Stimulated activated CD8-positive, alpha-beta memory T cell treated with anti-CD3 and anti-CD28 coated beads, Interleukin-4, amount 100 ng/mL, for 1 hour (primary cell): ENCODE measurements at places on chromosomes 4 and X.

DNA sequence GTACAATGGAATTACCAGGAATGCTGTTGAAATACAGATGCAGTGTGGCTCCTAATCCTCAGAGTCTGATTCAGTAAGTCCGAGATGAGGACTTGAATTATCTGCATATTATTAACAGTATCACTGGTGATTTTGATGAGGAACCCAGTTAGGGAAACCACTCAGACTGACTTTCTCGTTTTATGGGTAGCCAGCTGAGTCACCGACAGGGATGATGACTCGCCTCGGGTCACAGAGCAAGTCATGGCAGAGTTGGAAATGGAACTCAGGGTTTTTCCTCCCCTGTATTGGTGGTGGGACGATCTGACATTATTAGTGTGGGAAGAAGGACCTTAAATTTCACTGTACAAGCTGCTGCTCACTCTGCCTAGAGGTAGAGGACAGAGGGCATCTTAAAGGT lies 51.3 kb downstream of the RTL9 start:
- no peak for DNase-seq

- DNase-seq = no peak
Observed at GRCh38 chr4:138609943-138610350, 367.8 kb upstream of the SLC7A11 start.

GRCh38 chrX:40521868-40522450 lies 58.8 kb upstream of the ATP6AP2 start:
- DNase-seq = no peak

- DNase-seq = no peak
Observed at GRCh38 chr4:97105347-97106099, 1037.8 kb downstream of the STPG2 start.

DNA sequence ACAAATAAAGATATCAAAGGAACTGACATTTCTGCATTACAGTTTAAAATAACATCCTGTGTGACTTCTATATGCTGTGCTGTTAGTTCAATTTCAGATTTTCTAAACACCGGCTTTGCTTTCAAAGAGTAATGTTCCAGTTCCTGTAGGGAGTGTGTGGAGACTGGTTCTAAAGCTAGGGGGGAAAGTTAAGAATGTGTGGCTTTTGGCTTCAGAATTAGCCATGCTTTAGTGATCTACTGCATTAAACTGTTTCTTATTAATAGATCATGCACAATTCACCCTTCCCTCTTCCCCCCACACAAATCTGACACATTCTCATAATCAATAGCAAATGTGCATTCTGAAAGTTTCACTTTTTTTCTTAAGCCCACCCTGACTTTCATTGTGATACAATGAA lies 32.0 kb upstream of the DKK2 start:
- no peak for DNase-seq

- no peak for DNase-seq
Observed at GRCh38 chrX:152813206-152813605, 17.4 kb downstream of the CETN2 start.

DNA sequence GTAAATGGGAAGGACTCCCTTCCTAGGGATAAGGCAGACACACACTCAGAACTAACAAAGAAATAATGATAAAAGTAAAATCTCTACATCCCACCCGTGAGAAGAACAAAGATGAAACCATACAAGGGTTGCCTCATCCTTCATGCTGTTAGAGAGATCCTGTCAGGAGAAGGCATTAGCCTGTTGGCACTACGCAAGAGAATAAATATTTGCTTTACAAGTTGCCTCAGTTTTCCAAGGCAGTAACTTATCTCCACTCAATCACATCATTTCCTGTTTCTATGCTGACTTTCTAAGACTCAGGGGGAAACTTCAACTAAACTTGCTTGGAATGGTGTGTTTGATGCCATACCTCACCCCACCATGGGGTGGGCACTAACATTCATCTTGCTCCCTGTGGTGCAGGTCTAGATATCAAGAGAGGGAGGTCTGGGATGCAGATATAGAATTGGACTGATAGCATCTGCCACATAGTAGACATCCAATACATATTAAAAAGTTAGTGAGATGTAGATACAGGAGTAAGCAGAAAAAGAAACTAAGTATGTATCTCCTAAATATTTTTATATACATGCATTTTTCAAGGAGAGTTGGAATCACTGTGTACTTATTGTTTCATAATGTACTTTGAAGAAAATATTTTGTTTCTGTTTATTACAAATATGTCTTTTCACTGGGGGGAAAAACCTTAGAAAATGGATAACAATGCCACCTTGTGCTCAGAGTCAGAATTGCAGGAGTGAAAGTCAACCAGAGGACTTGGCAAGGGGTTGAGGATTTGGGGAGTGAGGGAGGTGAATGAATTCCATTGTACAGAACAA lies 57.2 kb upstream of the BEX4 start:
- no peak for DNase-seq

- DNase-seq = no peak
Observed at GRCh38 chr4:157048248-157048647, 27.7 kb upstream of the GLRB start.

DNA sequence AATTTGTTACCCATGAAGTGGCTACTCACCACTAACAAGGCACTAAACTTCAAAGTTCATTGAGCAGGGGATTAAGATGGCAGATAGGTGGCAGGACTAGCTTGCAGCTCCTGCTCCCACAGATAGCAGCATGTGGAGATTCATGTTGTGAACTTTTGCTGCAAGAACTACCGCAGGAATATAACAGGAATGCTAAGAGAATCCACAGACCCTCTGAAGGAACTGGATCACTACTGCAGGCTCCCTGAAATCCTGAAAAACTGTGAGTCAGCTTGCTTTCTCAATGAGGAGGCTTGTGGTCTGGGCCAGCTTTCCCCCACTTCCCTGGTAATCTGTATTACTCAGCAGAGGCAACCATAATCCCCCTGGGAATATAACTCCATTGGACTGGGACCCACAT lies 118.5 kb upstream of the VCX2 start:
- no peak for DNase-seq

- no peak for DNase-seq
Observed at GRCh38 chr4:167645358-167645757, 411.1 kb upstream of the SPOCK3 start.

DNA sequence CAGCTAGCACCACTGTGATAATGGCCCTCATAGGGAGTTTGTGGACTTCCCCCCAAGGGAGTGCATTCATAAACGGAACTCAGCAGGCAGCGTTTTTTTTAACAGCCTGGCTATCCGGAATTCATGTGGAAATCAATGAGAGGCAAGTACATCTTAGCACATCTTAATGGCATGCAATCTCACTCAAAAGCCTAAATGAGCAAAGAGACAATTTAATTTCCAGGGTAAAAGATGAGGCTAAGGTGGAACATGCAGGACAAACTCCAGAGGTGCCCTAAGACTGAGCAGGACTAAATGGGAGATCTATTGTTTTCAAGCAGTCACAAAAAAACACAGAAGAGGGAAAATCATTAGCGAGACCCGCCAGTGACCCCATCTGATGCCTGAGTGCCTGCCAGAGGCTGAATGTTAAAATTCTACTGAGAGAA lies 243.5 kb upstream of the KCNIP4 start:
- DNase-seq = no peak

DNA sequence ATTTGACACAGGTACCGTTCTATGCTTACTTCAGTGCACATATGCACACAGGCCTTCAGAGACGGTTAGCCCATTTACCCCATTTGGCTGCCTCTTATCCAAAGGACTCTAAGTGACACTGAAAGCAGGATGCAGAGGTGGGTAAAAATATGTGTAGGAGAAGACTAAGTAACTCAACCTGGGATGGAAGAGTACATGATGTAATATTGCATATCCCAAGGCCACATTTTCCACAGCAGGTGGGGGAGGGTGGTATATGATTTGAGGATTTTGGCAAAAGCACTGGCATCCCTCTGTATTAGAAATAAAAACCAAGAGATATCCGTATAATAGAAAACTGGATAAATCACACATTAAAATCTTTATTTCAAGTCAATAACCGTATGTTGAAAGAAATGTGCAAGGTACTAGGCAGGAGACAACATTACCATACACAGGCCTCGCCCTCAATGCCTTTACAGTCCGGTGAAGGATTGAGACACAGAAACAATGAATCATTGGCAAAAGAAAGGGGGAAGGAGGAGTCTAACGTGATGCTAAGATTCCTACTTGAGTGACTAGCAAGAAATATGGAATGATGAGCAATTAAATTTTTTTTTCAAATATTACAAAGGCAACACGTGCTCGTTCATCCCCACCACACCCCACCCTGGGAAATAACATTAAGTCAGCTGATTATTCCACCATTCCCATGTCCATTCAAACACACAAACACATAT lies 161.0 kb upstream of the RASGEF1B start:
- DNase-seq = no peak

- DNase-seq = no peak
Observed at GRCh38 chrX:25762656-25763055, 375.5 kb upstream of the MAGEB18 start.

- no peak for DNase-seq
Observed at GRCh38 chr4:3462790-3463415, at the start of gene DOK7. DOK7 (plus strand) TSS chr4:3463306; CDS start chr4:3463376, 70 bp downstream.

- no peak for DNase-seq
Observed at GRCh38 chr4:145530189-145530588, 48.5 kb downstream of the SMAD1 start.

DNA sequence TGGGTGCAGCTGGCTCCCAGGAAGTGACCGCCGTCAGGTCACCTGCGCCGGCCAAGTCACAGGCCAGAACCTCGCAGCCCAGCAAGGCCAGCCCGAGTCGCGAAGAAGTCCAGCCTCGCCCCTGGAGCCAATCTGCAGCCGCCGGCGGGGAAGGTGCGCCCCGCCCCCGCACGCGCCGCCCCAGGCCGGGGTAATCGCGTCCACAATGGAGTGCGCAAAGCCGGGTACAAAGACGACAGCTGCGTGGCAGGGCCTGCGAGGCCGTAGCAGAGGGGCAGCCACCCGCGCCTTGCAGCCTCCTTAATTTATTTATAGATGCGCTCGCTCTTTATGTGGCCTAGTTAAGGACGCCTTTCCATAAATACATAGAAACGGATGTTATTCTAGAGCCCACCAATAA lies 139.4 kb upstream of the CPEB2 start:
- DNase-seq = no peak
